GM12891 (cell line): ENCODE measurements at places on chromosomes 12 and 14.

DNA sequence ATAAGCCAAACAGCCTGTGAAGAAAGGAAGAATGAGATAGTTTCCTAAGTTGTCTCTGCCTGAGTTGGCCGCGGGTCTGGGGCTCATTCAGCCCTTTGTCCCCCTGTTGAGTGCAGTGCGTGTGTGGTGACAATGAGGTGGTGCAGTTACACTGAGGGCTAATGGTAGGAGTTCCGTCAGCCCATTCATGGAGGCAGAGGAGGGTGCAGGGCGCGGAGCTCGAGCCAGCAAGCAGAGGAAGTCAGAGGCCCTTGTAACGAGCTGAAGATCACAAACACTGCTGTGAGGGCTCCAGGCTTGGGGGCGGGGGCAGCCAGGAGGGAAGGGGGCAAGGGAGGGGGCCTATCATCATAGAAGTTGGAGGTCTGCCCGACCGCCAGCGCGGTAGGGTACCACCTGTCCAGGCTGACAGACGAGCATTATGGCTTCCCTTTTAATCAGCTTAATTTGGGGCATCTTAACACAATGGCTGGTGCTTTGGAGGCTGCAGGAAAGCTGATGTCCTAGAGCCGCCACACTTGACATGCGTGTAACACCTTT is 20.5 kb downstream of the CCND2 start:
- DNase-seq = no peak

GRCh38 chr12:45973526-45973925 is 16.8 kb downstream of the SCAF11 start:
- DNase-seq = no peak

DNA sequence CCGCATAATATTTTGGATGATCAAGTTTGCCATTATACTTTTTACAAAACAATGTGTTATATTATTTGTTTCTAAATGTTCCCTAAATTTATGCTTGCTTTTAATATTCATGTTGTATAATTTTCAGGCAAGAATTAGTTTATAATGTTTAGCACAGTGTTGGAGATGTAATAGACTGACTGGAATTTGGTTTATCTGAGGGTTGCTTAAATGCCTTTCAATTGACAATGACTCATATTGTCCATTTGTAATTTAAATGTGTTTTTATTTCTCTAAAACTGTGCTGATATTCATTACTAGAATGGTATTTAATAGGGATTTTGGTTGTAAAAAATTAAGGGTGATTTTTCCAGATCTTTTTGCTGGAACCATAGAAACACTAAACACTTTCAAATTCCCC is 788.4 kb downstream of the SLC6A15 start:
- no peak for DNase-seq

- no peak for DNase-seq
Measured at GRCh38 chr12:104709692-104710435, 248.2 kb downstream of the SLC41A2 start.

DNA sequence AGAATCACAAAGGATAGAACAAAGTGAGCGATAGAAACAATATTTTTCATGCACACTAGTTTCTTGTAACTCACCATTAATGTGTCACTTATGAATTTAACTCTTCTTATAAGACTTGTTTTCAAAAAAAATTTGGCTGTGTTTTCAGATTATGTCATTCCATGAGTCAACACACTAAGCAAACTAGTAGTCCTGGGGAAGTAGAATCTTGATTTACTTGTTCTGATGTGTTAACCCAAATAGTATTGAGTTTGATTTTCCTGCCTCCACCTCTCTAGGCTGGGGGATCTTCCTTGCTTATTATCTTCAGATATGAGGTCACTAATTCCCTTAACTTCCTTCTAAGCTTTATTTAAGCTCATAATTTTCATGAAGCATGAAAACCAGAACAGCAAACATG is 151.0 kb upstream of the SEL1L start:
- DNase-seq = no peak

GRCh38 chr12:131897276-131897675 is 2.9 kb downstream of the ULK1 start:
- no peak for DNase-seq

- no peak for DNase-seq
Measured at GRCh38 chr14:35211067-35211466, 81.1 kb upstream of the PSMA6 start.

DNA sequence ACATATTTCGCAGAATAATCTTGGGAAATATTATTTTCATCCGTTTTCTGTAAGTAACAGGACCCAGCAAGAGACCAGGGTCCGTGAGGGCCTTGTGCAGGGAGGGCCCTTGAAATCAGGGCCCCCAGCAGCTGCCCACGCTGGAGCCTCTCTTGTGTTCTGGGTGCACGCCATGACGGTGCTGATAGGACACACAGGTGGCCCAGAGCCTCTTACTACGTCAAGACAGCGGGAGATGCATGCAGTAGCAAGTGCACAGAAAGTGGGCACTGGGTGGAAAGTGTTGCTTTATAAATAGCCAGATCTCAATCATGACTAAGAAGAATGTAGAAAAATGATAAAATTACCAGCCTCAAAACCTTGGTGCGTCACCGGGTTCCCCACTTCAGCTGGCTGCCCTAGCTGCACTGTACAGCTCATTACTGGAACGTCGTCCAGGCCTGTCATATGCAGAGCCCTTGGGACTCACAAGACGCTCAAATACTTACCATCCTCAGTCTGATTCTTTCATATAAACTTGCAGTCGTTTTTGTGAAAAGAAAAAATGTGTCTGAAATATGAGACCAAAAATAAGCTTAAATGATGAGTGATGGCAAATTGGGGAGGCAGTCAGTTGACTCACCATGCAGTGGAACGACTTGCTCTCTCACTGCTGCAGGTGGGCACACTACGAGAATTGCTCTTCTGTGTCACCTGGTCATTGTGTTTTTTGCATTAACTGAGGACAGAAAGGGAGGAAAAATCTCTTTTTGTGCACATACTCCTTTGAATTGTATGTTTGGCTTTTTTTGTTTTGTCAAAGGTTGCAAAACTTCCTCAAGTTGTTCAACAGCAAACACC is 68.2 kb downstream of the DDX51 start:
- DNase-seq = no peak

- no peak for DNase-seq
Measured at GRCh38 chr14:85895603-85896002, 365.7 kb downstream of the FLRT2 start.

GRCh38 chr14:46048127-46048526 is 603.5 kb downstream of the RPL10L start:
- no peak for DNase-seq

GRCh38 chr14:95054346-95055280 is 102.7 kb downstream of the DICER1 start:
- no peak for DNase-seq

- no peak for DNase-seq
Measured at GRCh38 chr14:50792051-50792477, 38.9 kb downstream of the NIN start.

DNA sequence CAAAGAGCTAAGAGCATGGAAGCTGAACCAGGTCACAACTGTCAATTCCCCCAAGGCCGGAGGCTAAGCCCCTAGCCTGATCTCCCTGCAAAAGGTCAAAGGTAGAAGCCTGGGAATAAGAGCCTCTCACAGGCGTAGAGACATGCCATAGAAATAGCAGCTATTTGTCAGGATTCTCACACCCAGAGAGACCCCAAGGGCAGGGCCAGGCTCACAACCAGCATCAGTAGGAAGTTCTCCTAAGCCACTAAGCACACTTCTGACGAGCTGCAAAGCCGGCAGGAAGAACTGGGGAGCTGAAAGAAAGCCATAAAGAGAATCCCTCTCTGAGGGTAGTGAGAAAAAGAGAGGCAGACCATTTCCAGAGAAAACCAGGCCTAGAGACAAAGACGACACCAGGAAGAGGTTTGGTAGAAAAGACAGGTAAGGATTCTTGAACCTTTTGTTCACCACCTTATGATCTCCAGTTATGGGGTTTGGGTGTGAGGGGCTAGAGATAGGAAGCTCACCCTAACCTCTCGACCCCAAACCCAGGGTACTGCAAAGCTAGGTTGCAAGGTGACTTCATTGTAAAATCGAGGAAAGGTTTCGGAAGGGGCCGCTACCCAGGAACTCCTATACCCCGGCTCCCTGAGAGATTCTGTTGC is 1.0 kb downstream of the SMARCC2 start:
- DNase-seq = no peak

GRCh38 chr12:112362310-112362709 is 19.9 kb downstream of the HECTD4 start:
- no peak for DNase-seq

DNA sequence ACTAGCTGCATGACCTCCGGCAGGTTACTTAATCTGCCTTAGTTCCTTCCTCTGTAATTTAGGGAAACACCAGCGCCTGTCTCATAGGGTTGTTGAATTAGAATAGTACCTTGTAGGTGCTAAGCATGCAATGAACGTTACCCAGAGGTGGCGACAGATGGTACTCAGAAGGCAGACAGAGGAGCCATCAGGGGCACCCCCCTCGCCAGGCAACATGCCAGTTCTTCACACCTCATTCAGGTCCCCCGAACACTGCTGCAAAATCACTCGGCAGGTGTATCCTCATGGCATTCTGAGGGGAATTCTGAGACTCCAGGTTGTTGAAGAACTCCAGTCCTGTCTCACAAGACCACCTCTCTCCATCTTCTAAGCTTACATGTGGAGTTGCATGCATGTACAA is 10.1 kb downstream of the ISM2 start:
- no peak for DNase-seq
